RPMI7951 (cell line): ENCODE measurements at places on chromosomes 11 and 22.

GRCh38 chr11:8297781-8298440, 34.2 kb upstream of the LMO1 start:
- no peak for DNase-seq

DNA sequence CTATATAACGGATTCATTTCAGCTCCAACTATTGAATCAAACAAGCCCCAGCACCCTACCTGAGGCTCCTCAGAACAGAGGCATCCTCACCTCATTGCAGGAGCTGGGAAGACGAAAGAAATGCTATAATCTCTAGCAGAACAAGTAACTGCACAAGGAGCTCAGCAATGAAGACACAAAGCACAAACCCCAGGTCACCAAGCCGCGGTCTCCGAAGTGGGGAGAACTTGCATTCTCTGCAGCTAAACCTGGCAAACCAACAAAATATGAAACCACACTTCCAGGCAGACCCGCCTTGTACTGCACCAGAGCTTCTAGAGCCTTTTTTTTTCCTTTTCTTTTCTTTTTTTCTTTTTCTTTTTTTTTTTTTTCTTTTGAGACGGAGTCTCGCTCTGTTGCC, 21.8 kb upstream of the CD5 start:
- DNase-seq = no peak

- DNase-seq = no peak
Measured at GRCh38 chr11:7516475-7516874, 2.7 kb downstream of the PPFIBP2 start.

- no peak for DNase-seq
Measured at GRCh38 chr11:130545449-130546072, 97.1 kb downstream of the ADAMTS15 start.
